ENCODE measurements at places on chromosomes 6 and 20.

DNA sequence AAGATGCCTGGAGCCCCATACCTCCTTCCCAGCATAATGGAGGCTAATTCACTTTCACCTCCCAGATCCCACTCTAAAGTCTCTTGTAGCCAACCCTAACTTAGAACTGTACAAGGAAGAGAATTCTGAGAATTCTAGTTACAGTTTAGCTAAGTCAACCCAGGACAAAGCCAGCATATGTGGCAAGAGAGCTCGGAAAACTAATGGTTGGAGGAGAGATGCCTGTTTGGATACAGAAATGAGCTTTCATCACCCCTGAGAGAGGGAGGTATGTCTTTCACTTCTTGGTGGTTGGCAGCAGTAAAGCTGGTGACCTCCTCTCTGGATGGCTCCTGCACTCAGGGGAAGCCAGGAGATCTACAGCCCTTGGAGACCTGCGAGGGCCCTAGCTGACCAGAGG, 252.6 kb upstream of the SUPT3H start:
- no peak for DNase-seq

DNA sequence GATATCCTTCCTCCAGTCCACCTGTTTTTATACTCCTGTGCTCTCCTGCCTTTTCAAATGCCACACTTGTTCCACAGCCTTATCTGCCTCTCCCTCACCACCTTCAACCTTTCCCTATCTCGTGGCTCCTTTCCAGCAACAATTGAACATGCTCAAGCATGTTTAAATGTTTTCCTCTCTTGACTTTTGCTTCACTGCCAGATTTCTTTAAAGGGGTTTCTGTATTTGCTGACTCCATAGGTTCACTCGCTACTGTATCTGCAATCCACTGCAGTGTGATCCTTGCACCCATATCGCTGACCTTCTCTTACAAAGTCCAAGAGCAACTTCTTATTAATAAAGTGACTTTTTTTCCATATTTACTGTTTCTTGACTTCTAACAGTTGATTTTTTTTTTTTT, 11.2 kb upstream of the GMNN start:
- no peak for DNase-seq

- DNase-seq, result no peak
Observed at GRCh38 chr6:147022041-147022440, 182.2 kb upstream of the STXBP5 start.

DNA sequence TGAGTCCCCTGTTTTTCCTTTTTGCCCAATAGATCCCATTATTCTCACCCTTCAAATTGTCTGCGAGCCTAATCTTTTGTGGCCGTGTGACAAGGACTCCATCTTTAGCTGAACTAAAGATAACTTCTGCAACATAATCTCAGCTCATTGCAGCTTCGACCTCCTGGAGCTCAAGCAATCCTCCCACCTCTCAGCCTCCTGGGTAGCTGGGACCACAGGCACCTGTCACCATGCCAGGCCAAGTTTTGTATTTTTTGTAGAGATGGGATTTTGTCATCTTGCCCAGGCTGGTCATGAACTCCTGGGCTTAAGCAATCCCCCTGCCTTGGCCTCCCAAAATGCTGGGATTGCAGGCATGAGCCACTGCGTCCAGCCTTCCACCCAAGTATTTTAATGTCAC, 161.0 kb downstream of the GJA1 start:
- DNase-seq, result no peak

GRCh38 chr6:84304881-84305280, 77.4 kb upstream of the CEP162 start:
- no peak for DNase-seq

DNA sequence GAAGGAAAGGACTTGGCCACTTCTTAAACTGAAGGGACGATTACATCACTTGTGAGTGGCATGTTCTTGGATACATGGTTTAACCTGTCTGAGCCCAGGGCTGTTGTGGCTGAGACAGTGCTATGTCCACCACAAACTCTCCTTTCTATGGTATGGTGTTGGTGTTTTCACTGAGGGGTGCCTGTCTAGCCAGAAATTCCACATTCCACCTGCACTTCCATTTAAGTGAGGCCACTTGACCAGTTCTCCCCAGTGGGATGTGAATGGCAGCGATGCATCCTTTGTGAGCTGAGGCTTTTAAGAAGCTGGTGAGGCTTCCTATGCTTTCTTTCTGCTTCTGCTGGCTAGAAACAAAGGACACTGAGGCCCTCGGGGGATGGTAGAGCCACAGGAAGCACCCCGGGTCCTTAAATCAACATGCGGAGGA, 151.4 kb upstream of the CHD6 start:
- no peak for DNase-seq

GRCh38 chr6:5626727-5627426, 365.6 kb downstream of the FARS2 start:
- no peak for DNase-seq

- no peak for DNase-seq
Observed at GRCh38 chr20:8627340-8628004, 441.4 kb upstream of the PLCB4 start.

GRCh38 chr6:107421696-107422256, 37.6 kb downstream of the PDSS2 start:
- DNase-seq, result no peak

- DNase-seq, result no peak
Observed at GRCh38 chr20:9516234-9516871, 2.0 kb downstream of the LAMP5 start.

DNA sequence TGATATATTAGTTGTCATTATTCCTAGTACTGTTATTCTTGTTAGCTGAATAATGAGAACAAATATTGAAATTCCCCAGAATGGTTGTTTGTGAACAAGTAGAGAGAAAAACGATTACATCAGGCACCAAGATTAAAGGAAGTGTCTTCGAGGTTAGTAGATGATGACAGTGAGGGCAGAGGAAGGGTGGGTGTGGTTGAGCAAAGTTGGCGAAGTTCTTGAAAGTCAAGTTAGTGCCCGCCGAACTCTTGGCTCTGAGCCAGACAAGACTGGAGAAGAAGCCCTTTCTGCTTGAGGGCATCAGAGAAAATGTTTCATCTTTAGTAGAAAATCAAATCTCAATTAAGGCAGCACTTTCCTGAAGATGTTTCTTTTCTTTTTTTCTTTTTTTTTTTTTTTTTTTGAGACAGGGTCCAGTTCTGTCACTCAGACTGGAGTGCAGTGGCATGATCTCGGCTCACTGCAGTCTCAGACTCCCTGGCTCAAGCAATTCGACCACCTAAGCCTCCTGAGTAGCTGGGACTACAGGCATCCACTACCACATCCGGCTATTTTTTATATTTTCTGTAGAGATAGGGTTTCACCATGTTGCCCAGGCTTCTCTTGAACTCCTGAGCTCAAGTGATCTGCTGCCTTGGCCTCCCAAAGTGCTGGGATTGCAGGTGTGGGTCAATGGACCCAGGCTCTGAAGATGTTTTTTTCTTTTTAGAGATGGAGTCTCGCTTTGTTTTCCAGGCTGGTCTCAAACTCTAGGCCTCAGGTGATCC, 77.1 kb downstream of the SGK1 start:
- DNase-seq, result no peak

- DNase-seq, result no peak
Observed at GRCh38 chr6:135018941-135019340, 35.7 kb downstream of the HBS1L start.

DNA sequence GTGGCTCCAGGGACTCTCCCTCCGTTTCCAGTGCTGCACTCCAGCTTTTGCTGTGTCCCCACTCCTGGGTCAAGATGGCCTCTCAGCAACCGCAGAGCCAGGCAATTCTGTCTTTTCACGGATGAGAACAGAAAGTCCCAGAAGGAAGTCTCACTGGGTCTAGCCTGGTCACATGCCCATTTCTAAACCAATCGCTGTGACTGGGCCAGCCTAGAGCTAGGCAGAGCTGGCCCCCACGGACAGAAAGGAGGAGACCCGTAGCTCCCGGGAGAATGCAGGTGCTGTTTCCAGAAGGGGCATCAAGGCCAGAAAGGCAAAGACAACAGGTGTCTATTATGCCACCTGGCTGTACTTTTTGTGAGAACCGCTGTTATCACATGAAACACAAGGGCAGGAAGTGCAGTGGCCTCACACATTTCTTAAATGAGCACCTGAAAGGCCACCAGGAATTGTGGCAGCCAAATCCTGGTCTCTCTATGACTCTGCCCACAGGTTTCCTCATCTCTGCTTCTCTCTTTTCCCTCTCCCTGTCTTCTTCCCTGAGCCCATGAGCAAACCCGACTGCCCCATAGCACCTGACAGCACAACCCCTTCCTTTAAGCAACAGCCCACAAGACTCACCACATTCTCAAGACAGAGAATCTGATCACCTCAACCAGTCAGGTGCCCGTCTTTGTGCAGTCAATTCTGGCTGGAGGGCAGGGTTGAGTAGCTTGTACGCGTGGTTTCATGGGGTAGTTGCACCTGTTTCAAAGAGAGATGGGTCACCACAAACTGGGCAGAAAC, 37.1 kb upstream of the B4GALT5 start:
- DNase-seq, result no peak

- no peak for DNase-seq
Observed at GRCh38 chr20:25394996-25395395, 4.4 kb upstream of the ABHD12 start.

DNA sequence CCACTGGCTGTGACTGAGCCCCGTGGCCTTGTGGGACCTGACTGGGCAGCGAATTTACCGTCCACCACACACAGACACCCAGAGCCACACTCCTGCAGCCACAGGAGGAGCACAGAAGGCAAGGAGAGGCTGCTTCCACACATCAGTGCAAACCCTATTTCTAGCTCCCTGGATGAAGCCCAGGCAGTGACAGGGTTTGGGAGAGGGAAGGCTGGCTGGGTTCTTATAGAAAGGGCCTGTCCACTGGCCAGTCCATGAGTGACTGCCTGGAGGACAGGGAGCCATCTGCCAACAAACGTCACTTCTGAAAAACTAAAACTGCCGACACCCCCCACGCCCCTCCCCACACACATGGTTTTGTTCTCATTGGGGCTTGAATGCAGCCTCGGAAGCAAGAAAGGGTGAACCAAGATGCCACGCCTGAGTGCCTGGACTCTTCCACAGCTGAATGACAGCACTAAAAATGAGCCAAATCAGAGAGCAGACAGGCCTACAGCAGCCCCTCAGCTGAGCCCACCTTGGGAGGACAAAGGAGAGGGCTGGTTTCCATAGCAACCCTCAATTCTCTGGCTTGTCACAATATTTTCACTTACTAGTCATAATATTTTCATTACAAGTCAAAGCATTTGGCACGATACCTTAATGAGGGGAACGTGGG, 38.4 kb downstream of the RRBP1 start:
- no peak for DNase-seq

- DNase-seq, result no peak
Observed at GRCh38 chr6:143130928-143131327, 70.2 kb downstream of the AIG1 start.

DNA sequence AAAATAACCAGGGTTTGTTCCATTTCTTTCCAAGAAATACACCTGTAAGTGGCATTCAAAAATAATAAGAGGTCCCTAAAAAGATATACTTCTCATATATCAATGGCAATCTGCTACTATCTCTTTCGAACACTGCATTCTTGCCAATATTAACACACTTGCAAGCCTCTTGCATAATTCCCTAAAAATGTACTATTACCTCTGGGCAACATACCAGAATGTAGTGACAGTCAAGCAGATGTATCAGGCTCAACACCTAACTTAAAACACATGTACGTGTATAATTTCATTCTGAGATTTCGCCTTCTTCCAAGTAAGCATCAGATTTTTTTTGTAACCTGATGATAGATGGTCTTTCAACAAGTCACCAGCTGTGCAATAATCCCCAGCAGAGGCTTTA, 3.4 kb downstream of the CBLN4 start:
- no peak for DNase-seq

DNA sequence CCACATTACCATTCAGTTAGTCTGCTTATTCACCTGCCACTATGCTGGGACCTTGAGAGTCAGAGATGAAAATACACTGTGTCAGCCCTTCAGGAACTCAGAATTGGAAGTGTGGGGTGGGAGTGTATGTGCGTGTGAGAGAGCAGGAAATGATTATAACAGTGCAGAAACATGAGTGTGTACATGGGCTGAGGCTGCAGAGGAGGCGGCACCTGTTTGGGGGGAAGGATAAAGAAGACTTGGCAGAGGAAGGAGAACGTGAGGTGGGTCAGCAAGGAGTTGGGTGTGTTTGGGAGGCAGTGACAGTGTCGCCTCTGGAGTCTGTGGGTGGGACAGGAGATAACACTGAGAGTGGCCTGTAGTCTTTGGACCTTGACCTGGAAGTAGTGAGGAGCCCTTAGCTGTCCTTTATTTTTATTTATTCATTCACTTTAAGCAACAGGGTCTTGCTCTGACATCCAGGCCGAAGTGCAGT, 3.1 kb downstream of the CHMP4B start:
- no peak for DNase-seq

Measured in K562 (cell line).